Fibroblast of skin of right biceps (primary cell): ENCODE measurements at places on chromosomes 1 and 21.

GRCh38 chr21:19236209-19236608, 832.6 kb upstream of the TMPRSS15 start:
- no peak for DNase-seq

GRCh38 chr1:108120163-108120562, 80.0 kb downstream of the SLC25A24 start:
- no peak for DNase-seq

GRCh38 chr1:162680419-162681121, 48.3 kb downstream of the DDR2 start:
- peak; percentile 75 for DNase-seq

DNA sequence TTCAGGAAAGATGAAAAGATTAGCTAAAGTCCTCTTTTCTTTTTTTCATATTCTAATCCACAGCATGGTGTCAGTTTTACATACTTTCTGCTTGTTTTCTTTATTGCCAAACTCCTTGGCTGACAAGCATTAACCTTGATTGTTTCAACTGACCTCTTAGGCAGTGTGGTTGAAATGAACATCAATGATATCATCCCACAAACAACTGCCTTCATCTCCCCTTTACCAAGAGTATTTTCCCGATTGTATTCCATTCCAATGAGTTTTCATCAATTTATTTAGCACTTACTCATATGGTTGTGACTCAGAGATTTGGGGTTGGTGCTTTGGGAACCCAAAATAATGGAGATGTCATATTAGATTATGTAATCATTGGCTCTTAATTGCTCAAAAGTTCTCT, 71.8 kb downstream of the SPAG17 start:
- peak; percentile 85 for DNase-seq
